ENCODE measurements at places on chromosomes 4 and X. TPM values are rescaled to one million over a fixed set of nuclear protein-coding genes. Genes with fewer than 3 reads are reported as not detected.

GABRG1 gene
- 0.06 TPM for total RNA-seq

SYTL5 gene
- total RNA-seq, result 3.1 TPM

PAQR3 gene
- 18.9 TPM for total RNA-seq

GPRIN3 gene
- 15.2 TPM for total RNA-seq

TREX2 gene
- 0.63 TPM for total RNA-seq

RBMXL3 gene
- not detected for total RNA-seq

GRCh38 chr4:7647600-7648543, 213.1 kb upstream of the PSAPL1 start:
- peak; percentile 53 for DNase-seq

DNA sequence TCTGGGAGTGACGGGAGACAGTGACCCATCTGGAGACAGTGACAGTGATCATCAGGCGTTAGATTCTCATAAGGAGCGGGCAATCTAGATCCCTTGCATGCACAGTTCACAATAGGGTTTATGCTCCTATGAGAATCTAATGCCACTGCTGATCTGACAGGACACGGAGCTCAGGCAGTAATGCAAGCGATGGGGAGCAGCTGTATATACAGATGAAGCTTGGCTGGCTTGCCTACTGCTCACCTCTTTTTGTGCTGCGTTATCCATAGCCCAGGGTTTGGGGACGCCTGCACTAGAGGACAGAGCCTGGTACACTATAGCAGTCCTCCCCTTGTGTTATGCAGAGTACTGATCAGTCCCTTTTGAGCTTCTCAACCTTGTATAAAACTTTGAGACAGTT, 23.5 kb downstream of the NFKB1 start:
- no peak for DNase-seq

DNA sequence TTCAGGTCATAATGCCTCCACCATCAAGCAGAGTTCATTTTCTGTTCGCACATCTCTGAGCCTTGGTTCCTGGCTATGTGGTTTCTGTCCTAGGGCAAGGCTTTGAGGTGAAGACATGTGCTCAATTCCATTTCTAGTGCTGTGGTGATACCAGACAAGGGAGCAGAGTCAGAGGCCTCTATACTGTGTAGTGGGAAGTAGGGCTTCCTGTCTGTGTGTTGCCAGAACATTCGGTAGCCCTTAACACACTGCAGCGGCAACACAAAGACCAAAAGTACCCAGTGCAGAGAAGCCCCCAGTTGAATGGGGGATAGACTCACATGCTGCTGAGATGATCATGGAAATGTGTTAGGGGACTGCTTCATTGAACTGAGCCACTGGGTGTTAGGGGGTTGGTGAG, 56.4 kb downstream of the STARD8 start:
- no peak for DNase-seq

- peak; percentile 65 for DNase-seq
These were observed 263.8 kb upstream of the RPS6KA3 start for GRCh38 chrX:20530406-20530921.

- no peak for DNase-seq
These were observed 428.0 kb downstream of the ZNF674 start for GRCh38 chrX:46117234-46117633.

DNA sequence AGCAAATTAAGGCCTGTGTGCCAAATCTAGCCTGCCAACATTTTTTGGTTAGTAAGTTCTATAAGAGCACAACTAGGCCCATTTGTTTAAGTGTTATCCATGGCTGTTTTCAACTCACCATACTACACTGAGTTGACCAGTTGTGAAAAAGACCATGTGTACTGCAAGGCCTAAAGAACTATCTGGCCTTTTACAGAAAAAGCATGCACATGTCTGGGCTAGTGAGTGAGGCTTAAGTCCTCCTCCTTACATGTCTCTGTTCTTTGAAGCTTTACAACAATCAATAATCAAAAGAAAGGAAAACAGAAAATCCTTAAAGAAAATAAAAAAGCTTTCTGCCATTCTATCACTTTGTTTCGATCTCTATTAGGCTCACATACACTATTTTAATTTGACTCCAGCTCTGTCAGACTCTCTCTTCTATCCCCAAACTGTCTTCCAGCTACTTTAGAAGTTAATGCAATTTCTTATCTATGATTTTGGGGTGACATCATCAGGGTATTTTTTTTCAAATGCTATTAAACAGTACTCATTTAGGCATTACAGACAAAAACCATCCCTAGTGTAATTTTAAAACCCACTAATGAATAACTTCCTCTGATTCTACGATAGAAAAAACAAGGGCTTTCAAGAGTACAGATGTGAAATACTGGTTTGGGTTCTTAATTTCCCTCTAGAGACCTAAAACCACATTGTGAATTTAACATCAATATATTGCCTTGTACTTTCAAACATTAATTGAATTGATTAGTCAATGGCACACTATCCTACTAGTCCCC, 161.8 kb downstream of the MAB21L2 start:
- DNase-seq, result no peak

DNA sequence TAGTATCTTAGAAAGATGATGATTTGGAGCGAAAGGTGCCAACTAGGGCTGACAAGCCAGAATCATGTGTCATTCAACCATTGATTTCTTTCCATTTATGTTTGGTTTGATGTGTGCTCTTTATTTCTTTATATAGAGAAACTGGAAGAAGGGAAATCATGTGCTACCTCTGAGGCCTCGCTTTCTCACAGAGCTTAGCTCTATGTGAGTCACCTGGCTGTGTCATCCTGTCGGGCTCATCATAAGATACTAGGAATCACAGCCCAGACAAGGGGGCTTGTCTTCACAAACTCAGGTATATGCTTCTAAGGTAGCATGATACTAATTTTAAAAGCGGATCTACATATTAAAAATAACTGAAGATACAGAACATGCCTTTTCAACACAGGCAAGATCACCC, 81.7 kb upstream of the GPM6B start:
- no peak for DNase-seq

DNA sequence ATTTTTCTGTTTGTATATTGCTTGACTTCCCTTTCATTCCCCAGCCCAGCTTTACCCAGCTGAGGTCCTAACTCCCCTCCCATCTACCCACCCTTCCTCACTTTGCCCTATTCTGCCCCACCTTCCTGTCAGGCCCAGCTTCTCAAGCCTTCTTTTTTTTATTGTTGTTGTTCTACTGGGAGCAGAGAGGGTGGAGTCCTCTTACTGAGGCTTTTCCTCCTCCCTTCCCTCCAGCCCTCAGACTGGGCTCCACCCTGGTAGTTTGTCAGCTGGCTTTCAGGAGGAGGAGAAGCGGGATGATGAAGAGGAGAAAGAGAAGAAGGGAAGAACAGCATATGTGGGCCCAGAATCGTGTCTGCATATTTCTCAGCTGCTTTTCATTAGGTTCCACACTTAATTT, 3.2 kb upstream of the KLF8 start:
- no peak for DNase-seq

DNA sequence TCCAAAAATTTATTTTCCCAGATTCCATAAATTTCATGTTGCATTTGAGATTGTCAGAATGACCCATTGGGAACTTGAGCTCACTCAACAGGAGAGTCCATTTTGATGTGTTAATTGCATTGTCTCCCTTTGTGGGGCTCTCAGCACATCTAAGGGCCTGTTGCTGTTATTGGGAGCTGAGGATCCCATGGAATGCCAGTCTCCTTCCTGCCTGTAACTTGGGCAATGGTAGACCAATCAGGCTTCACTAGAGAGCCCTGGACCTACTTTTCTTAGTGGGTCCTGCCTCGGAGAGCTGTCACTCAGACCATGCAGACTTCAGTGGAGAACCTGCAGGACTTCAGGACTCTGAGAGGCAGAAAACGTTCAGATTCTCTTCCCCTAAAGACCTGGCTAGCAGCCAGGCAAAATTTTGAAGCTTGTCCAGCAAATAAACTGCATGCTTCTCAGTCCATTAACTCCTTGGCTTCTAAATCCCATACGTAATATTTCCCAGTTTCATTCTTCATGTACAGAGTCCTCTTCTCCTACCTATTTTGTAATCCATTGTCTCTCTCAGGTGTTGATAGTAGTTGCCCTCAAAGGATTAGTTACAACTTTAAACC, 25.1 kb downstream of the OCRL start:
- no peak for DNase-seq

DNA sequence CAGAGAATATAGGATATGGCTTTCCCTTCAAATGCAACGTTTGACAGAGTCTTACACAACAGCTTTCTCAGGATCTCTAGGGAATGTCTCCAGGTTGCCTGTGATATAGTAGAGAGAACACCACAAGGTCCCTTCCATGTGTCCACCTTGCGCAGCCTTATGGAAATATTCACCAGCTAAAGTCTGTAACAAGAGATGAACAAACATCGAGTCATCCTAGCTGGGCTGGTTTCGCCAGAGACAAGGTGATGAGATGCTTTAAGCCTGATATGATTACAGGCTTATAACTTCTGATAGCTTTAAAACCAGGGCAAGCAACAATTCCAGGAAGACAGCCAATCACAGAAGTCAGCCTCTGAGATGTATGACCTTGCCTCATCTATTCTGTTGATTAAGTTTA, 83.8 kb downstream of the SEL1L3 start:
- no peak for DNase-seq

DNA sequence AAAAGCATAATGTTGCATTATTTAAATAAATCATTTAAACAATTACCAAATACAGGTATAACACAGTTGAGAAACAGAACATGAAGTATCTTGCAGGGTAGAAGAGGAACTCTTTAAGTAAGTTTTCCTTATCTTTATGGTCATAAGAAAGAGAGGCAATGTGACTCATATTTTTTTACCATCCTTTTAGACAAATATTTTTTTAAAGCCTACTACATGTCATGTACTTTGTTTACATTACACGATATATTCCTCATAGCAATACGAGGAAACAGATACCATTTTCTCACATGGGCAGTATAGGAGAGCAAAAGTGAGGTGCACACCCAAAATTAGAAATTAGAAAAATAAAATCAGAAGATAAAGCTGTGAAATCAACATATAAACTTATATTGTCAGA, 49.3 kb upstream of the EPHA5 start:
- no peak for DNase-seq

GRCh38 chr4:47747846-47748494, 89.9 kb downstream of the CORIN start:
- DNase-seq, result no peak

- DNase-seq, result no peak
These were observed 23.1 kb downstream of the COL4A6 start for GRCh38 chrX:108415146-108415545.

- no peak for DNase-seq
These were observed 26.8 kb downstream of the CRMP1 start for GRCh38 chr4:5865896-5866599.

- peak; percentile 48 for DNase-seq
These were observed 33.0 kb downstream of the FREM3 start for GRCh38 chr4:143667461-143667860.

GRCh38 chrX:28854637-28855036, 267.4 kb downstream of the IL1RAPL1 start:
- no peak for DNase-seq

DNA sequence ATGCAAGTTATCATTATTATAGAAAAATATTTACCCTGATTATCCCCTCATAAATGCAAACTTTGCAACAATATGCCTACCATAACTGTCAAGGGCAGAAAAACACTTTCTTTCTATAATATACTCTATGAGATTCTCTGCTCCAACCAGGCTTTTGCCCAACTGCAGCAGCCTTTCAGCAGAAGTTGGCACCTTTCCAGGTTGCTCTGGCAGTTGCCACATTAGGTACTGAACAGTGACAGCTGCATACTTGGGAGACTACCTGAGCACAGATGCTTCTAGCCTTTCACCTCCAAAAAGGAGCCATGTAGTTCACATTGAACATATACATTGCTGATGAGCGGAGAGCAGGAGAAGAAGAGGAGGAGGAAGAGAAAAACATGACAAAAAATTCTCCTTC, 69.5 kb upstream of the BRWD3 start:
- DNase-seq, result no peak

DNA sequence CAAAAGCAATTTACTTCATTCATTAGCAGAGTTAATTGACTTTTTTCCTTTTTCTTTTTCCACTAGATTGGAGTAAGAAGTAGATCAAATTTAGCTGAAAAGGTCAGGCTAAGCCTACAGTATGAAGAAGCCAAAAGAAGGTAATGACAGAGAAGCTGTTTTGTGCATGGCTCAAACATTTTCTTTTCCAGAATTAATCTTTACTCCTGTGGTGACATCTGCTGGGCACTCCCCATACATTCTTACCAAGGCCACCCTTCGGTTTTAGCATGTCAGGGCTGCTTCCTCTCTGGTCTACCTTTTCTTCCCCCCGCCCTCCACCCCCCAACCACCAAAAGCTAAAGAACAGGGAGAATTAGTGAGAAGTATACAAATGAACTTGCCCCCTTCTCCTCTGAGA, 70.2 kb downstream of the CLDN22 start:
- no peak for DNase-seq

GRCh38 chr4:109007976-109008375, 245.1 kb upstream of the ETNPPL start:
- DNase-seq, result no peak

- no peak for DNase-seq
These were observed 522.2 kb downstream of the GLUD2 start for GRCh38 chrX:121569609-121570008.

- DNase-seq, result no peak
These were observed 236.5 kb upstream of the DIPK2B start for GRCh38 chrX:45437186-45437585.

GRCh38 chrX:36218801-36219200, 299.3 kb downstream of the CFAP47 start:
- DNase-seq, result no peak

DNA sequence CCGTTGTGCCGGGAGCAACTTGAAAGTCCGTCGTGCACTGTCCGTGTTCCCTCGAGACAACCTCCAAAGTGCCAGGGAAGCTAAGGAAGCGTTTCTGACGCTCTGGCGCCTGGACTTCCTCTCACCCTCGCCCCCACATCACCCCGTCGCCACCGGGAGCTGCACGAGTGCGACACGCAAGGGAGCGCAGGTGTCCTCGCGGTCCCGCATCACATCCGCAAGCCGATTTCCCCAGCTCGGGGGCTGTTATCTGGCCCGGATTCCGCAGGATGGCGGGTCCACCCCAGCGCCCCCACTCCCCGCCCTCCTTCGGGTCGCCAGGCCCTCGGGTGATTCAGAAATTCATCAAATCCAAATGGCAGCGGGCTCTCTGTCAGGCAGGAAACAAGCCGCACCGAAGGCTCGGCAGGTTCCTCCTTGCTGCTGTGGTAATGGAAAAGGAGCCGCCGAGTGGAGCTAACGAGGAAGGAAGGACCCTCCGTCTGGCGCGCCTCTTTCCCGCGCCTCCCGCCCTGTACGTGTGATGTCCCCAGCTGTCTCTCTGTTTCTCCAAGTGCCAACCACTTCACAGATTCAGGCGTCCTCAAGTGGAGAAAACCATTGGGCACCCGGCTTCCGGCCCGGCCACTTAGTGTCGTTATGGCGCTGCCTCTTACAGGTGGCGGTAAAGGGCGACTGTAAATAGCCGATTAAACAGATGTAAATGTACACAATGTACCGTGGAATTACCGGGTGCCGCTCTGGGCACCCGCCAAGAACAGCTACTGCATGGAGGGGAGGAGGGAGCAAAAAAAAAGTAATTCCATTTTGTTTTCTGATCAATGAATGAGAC, 921 bp upstream of the SETD7 start:
- peak; percentile 60 for DNase-seq
